ENCODE measurements at places on chromosomes 5 and 9.

- peak; percentile 33 for DNase-seq
Measured at GRCh38 chr9:133403766-133404453, 13.9 kb downstream of the REXO4 start.

DNA sequence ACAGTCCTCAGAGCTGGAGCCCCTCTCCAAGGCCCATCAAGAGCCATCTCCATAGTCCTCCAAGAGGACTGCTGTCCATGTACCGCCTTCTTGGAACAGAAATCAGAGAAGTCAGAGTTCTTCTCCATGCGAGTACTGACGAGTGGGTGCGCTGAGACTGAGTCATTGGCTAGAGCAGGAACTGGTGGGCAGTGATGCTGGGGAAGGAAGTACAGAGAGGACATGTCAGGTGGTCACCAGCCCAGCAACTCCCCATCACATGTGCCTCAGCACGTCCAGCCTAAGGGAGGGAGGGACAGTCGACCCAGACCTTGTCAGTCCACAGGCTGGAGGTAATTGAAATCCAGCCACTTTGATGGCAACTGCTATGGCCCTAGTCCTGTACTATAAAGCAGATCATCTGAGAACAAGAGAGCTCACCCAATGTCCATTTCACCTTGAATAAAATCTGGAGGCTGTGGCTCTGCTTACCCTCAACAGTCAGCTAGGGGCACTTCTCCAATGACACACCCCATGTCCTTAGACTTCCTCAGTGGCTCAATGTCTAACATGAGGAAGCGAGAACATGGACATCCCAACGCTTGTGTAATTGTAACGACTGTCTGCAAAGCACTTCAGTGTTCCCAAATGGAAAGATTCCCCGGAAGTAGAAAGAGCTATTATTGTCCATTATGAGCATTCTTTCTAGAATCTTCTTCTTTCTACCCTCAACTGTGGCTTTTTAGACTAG, 15.0 kb upstream of the FBP1 start:
- no peak for DNase-seq

GRCh38 chr5:37370550-37370863, 399 bp downstream of the NUP155 start:
- peak; percentile 57 for DNase-seq

DNA sequence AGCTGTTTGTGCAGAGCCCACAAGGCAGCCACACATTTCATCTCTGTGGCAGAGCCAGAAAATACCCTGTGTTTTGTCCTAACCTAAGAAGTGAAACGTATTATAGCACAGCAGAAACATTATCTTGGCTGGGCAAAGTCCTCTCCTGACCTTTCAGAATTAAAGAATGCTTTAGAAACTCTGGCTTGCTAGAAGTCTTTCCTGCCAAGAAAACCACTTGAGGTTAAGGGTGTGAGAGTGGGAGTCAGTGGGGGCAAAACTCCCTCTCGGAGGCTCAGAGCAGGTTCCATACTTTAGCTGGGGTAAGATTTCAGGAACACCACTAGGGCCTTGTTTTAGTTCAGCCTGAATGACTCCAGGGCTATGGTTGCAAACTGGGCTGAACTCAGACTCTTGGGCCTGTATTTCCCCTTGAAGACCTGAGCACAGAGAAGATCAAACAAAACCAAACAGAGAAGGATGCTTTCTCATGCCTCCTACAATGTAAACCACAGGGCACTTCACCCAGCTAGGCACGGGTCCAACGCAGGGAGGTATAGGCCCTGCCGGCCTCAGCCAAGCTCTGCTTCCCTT, 48.0 kb downstream of the ZNF366 start:
- no peak for DNase-seq

- DNase-seq: no peak
Measured at GRCh38 chr5:5203451-5203850, 63.3 kb downstream of the ADAMTS16 start.

GRCh38 chr5:73424556-73424977, 24.0 kb downstream of the FOXD1 start:
- DNase-seq: no peak

- DNase-seq: peak; percentile 78
Measured at GRCh38 chr5:177473443-177474001, at the start of gene DBN1. DBN1 (minus strand) TSS chr5:177473634; CDS start chr5:177473521, 113 bp downstream.

DNA sequence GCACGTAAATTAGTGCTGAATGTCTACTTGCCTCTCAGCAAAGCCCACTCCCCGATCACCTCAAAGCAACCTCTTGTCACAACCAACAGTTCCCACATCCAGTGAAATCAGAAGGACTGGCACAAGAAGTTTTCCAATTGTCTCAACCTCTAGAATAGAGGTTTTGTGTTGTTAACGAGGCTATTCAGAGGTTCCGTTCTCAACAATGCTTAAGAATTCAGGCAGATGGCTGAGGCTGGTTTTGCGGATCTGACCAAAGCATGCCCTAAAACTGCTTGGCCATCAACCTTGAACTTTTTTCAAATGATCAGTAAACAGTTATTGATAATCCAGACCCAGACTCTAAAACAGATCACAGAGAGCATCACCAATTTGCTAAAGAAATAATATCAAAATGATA, 52.9 kb downstream of the MAPKAP1 start:
- no peak for DNase-seq

Measured in NCI-H345 (cell line).